ENCODE measurements at places on chromosomes 1 and 21. TPM values are rescaled to one million over a fixed set of nuclear protein-coding genes. Genes with fewer than 3 reads are reported as not detected.
A peak's percentile ranks its signal among the peaks of the same experiment; 100 is the strongest.

GNG12 gene
- total RNA-seq: not detected

CHIA gene
- total RNA-seq: not detected

CNR2 gene
- 2.8 TPM for total RNA-seq

GRCh38 chr1:59071876-59072582, 224.9 kb upstream of the FGGY start:
- peak; percentile 7 for DNase-seq

GRCh38 chr1:156476501-156477298, 23.9 kb downstream of the MEF2D start:
- DNase-seq: no peak

DNA sequence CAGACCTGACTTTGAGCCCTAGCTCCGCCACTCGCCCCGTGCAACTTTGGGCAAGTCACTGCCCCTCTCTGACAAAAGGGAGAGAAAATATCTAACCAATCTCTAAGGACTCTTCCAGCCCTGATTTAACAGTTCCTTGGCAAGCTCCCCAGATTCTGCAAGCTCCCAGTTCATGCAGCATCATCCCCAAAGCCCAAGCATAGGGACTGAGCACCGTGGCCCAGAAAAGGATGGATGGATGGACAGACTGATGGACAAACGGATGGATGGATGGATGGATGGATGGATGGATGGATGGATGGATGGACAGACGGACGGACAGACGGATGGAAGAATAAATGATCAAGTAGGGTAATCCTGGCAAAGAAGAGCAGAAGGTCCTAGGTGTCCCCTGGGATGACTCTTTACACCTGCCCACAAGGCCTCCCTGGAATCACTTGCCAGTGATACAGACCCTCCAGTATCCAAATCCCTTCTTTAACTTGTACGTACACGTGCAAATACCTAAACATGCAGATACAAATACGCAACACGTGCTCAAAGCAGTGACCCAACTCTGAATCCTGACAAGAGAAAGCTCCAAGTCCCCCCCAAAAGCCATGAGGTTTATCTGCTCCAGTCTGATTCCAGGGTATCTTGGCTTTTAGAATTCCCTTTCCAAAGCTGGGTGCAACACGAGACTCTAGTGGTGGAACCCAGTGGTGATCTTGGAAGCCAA, 16.0 kb downstream of the IFFO2 start:
- DNase-seq: no peak

GRCh38 chr1:197222025-197222685, 45.9 kb upstream of the CRB1 start:
- DNase-seq: no peak

Data from naive thymus-derived CD4-positive, alpha-beta T cell (primary cell).